ENCODE measurements at places on chromosomes 7 and 10.

DNA sequence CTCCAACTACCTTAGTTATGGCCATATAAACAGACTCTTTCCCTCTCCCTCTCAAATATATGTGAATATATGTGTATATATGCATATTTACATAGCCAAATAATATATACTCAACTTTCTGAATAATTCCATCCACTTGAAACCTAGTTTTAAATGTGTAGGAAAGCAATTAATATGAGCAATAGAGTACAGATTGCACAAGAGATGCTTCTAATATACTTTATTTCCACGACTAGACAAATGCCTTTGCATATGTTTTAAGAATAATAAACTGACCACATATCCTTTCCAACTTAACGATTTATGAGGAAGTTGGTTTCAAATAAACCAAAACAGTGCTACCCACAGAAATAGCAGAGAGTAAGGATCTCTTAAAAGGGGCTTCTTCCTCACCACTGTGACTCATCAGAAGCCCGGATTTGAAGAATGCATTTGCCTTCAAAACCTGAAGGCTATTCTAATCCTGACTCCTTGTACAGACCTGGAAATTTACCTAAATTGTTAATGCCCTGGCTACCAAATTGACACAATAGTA is 266.3 kb downstream of the AHR start:
- DNase-seq = no peak

DNA sequence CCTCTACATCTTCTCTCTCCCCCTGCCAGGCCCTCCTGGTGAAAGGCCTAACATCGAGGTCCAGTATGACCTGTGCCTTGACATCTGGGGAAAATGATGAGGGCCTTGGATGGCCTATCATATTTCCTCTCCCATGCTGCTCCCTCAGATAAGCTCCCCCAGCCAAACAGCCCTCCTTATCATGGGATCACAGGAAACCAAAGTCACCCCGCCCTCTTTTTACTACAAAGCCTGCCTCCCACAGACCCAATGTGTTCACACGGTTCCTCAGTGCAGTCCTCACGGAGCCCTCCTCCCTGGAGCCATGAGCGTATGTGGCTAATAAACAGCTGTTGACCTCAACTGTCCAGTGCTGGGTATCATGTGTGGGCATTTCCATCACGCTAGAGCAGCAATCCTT is 32.0 kb downstream of the C10orf90 start:
- DNase-seq = no peak

DNA sequence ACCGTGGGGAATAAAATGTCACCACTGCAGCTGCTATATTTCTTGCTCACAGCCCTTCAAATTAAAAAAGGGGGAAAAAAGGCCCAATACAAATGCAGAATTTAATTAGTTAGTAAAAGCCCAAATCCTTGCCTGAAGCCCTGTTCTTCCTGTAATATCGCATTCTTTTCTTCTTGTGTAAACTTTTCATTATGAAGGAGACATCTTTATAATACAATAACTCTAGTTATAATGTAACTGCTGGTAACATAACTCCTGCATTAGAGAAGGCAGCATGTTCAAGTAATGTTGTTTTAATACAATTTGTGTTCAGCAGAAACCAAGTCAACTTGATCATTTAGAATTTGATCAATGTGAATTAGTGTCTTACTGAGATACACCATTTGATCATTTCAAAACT is 250.9 kb downstream of the CHCHD3 start:
- DNase-seq = no peak

DNA sequence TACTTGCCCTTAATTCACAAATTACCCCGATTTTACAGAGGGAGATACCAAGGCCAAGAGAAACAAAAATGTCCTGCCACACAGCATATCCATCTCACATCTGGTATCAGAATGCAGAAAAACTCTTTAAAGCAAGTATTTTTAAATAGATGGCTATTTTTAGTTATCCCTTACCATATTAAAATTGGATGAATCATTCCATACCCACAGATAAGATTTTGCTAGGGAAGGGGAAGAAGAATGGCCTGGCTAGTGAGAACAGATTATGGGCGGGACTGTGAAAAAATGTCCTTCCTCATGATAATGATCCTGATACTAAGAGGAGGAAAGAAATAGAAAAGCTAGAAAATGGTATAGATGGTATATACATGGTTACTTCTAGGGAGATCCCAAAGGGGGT is 80.6 kb upstream of the GATAD1 start:
- DNase-seq = no peak

- DNase-seq = no peak
These were observed 56.7 kb downstream of the NEURL1 start for GRCh38 chr10:103550229-103550628.

GRCh38 chr7:36391436-36392198 is 2.0 kb downstream of the ANLN start:
- no peak for DNase-seq

DNA sequence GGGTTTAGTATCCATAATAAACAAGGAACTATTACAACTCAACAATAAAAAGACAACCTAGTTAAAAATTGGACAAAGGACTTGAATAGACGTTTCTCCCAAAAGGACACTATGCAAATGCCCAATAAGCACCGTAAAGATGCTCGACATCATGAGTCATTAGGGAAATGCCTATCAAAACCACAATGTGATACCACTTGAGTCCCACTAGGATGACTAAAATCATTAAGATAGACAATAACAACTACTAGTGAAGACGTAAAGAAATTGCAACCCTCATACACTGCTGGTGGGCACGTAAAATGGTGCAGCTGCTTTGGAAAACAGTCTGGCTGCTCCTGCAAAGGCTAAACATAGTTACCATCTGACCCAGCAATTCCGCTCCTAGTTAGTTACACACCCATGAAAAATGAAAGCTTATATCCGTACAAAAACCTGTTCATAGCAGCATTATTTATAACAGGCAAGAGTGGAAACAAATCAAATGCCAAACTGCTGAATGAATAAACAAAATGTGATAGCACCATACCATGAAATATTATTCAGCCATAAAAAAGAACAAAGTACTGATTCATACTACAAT is 17.3 kb downstream of the CCDC3 start:
- DNase-seq = no peak

DNA sequence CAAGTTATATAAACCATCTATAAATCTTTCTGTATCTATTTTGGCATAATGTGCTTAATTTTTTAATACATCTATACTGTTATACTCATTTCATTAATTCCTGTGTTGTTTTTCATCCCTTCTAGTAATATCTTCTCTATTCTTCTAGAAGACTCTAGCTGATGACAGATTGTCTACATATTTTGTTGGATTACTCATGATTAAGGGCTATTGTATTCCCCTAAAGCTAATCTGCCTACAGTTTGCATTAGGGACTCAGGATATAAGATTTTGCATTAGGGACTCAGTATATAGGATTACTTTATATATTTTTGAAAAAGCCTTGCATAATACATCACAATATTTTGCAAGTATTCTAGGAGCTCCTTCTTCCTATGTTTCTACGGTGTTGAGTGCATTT is 8.3 kb upstream of the SEMA3A start:
- DNase-seq = no peak

DNA sequence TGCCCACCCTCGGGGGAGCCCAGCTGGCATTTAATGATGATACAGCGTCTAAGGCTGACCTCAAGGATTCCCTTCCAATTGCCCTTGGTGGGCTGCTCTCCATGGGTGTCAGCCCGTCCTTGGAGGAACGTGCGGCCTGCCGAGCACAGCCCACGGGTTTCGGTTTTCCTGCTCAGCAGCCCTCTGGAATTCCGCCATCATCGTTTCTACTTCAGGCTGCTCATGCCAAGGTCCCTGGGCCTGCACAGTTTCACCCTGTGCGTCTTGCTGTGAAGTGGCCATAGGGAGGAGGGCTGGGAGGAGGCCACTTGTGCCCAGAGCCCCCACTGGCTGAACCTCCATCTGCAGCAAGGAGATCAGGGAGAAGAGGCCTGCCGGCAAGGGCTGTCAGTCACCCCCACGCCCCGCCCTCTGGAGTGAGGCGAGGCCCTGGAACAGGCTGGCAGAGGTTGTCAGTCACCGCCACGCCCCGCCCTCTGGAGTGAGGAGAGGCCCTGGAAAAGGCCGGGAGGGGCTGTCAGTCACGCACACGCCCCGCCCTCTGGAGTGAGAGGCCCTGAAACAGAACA is 82.8 kb downstream of the CHST15 start:
- DNase-seq = no peak

DNA sequence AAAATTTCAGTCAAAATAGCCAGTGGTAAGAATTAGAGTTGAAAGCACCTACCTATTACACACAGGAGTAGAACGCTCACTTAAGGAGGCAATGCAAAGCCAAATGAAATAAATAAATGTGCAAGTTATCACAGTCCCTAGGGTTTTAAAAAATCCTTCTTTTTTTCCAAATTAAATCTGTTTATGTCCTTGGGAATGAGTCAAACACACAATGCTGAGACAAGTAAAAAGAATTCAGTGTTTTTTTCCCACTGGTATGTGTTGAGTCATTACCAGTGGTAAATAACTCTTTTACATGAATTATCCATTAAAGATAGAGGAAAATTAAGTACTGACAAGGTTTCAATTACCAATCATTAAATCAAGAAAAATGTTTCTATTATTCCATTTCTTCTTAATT is 438.6 kb downstream of the TNS3 start:
- no peak for DNase-seq

GRCh38 chr10:128070721-128071416 is 55.4 kb downstream of the MKI67 start:
- DNase-seq = no peak

DNA sequence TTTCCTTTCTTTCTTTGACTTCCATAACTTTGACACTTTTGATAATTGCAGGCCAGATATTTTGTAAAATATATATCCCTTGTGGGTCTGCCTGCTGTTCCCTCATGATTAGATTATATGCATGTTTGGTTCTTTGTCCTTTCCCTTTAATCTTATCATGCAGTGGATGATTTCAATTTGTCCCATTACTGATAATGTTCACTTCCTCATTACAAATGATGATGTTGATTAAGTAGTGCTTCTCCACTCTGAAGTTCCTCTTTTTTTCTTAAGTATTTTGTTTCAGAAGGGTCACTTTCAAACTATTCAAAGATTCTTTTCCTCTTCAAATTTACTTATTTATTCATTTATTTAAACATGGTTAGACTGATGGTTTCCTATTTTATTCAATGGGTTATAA is 898.1 kb downstream of the XPNPEP1 start:
- DNase-seq = no peak

DNA sequence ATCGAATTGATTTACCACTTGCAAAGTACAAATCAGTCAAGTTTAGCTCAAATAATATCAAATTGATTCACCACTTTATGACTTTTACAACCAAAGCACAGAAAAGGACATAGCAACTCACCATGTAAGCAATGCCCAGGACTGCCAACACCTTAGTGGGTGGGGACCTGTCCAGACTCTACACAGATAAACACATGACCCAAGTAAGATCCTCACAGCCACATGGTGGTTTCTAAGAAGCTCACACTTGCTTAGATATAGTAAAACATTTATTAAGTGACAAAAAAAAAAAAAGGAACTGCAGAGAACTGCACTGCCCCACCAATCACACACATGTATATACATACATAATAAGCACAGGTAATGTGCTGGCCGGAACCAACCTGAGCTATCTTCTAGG is 116.2 kb downstream of the SLC25A13 start:
- no peak for DNase-seq

DNA sequence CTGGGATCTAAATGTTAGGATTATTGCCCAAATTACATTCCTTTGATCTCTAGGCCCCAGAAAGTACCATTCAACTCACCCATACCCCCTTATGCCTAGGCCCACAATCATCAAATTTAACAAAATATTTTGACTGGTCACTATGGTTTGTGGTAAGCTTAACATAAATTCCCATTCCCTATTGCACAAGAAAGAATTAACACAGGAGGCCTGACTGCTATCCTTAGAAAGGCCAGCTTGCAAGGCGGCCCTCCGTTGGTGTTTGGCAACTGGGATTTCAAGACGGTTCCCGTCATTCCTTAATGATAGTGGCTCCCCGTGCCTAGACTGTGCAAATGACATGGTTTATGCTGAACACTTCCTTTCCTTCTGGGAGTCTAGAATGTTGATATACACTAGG is 29.6 kb downstream of the ARHGAP21 start:
- no peak for DNase-seq

- DNase-seq = no peak
These were observed 21.9 kb upstream of the ADAM22 start for GRCh38 chr7:87912121-87912520.

GRCh38 chr10:56135828-56136227 is 225.2 kb downstream of the ZWINT start:
- DNase-seq = no peak

DNA sequence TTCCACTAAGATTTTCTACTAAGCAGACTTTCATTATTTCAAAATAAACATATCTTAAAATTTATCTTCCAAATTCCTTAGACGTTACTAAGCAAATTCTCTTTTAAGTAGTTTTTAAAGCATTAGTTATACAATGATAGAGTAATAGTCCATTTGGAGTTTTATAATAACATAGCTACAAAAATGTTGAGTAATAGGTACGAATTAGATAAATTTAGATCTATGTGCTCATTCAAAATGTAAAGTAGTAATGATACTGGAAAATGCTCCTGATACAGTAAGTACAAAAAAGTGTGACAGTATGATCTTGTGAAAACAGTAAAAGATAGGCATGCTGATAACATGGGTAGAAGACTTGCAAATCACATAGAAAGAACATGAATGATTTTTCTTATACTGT is 4.5 kb downstream of the DMTF1 start:
- DNase-seq = no peak

DNA sequence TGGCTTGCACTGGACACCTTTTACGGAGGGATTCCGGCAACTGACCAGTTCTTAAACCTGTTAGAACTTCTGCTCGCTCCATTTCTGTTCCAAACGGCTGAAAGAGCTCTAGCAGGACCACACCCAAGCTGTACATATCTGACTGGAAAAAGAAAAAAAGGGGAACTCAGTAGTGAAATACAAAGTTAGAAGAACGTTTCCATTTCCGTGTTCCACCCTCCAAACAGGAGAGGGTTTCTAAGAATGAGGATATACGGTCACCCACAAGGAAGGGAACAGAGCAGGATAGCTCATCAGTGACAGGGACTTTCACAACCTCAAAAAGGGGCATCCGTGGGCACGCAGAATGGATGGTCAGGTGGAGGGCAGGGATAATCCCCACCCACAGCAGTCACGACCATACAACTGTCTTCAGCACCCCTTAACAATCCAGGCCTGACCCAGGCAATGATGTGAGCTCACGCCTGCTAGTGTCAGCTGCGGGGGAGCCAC is 4.3 kb upstream of the ANKRD61 start:
- no peak for DNase-seq

GRCh38 chr7:111138586-111138985 is 47.7 kb downstream of the LRRN3 start:
- DNase-seq = no peak

GRCh38 chr7:84102213-84102612 is 92.4 kb downstream of the SEMA3A start:
- no peak for DNase-seq
